KG1 (cell line): ENCODE measurements at places on chromosomes 3 and 15.

GRCh38 chr3:66304293-66304692, 83.5 kb downstream of the SLC25A26 start:
- no peak for DNase-seq

GRCh38 chr3:195179776-195180489, 91.0 kb downstream of the XXYLT1 start:
- no peak for DNase-seq

- DNase-seq, result no peak
These were observed 216.4 kb downstream of the LRRC3B start for GRCh38 chr3:26839001-26839400.

DNA sequence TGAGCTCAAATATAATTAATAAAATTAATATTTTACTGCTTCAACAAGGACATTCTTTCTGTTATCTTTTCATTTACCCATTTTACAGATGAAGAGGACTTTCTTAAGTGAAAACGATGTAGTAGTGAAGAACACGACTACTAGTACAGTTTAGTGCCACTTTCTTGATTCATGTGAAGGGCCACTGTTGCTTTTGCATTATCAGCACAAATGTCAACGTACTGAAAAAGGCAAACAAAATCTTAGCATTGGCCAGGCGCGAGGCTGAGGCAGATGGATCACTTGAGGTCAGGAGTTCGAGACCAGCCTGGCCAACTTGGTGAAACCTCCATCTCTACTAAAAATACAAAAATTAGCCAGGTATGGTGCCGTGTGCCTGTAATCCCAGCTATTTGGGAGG, 9.5 kb downstream of the PPP1R14D start:
- DNase-seq, result no peak

DNA sequence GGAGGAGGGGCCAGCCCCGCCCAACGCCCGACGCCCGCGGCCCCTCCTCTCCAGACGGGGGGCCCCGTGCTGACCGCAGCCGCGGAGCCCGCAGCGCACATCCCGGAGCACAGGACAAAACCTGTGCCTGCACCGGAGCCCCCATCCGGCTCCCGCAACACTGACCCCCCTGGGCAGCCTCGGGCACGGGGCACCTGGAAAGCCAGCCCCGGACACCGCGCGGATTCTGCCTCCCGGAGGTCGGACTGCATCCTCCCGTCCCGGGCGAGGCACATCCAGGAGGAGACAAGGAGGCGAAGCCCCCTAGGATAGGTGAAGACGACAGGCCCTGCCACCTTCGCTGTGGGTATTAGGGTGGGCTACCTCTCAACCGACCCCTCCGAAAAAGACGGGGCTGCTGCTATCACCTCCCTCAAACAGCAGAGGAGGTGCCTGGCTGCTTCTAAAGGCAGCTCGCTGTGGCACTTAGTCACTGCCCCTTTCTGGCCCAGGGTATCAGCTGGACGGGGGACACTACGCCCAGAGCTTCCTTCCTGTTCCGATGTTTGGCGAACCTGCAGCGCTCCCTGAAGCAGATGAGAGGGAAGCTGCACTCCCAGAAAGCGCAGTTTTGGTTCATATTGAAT, 10.6 kb downstream of the XXYLT1 start:
- DNase-seq, result peak; percentile 42

DNA sequence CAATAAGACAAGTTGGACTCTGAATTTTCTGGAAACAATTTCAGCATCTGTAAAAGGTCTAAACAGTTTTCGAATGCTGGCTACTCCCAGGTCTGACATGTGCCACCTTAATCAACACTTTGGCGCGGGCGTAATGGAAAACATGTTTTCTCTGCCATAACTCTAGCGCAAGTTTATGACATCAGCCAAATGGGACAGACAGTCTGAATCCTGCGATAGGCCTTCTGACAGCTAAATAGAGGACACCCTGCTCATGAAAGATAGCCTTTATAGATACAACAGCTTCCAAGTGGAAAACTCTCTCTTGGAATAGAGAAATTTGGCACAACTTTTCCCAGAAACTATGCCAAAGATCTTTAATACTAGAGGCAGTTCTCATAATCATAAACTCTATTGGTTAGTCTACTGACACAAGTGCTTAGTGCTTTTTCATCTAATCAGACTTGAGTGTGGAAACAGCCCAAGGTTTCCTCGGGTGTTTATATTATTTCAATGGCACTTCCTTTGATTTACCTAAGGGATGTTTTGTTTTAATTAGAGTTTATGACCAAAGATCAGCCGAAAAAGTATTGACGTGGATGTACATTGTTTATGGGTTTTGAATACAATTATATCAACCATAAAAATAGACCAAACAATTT, 120.1 kb upstream of the DPH6 start:
- DNase-seq, result no peak

DNA sequence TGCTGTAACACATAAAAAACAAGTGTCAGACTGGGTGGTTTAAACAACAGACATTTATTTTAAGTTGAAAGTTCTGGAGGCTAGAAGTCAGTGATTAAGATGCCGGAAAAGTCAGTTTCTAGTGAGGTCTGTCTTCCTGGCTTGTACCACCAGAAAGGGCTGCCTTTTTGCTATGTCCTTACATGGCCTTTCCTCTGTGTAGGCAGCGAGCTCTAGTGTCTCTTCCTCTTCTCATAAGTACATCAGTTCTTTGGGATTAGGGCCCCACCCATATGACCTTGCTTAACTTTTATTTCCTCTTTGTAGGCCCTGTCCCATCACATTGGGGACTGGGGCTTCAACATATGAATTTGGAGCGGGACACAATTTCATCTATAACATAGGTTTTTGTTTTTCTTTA, 128.0 kb downstream of the BBX start:
- no peak for DNase-seq

DNA sequence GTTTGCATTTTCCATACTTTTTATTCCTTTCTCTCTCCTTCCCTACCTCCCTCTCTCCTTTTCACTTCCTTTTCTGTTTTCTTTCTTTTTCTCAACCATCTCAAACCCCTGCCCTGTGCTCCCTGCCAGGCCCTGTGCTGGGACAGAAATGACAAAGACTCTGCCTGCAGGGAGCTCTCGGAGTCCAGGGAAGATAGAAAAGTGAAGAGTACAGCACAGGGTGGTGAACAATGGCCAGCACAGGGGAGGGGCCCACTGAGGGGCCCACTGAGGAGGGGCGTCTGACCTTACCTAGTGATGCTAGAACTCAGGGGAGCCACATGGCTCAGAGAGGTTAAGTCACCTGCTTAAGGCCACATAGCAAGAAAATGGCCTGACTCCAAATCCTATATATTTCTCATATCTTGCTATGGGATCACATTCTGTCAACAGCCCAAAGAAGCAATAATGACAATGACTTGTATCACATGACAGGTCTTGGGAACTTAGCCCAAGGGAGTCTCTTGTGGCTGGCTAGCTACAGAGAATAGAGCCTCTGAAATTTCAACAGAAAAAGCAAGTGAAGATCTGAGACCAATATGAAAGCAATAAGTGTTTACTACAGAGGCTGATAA, 44.3 kb upstream of the ATP2B2 start:
- DNase-seq, result no peak

GRCh38 chr15:43886558-43886957, 59.8 kb downstream of the WDR76 start:
- DNase-seq, result no peak

- DNase-seq, result no peak
These were observed 78.4 kb downstream of the MME start for GRCh38 chr3:155158346-155159037.

DNA sequence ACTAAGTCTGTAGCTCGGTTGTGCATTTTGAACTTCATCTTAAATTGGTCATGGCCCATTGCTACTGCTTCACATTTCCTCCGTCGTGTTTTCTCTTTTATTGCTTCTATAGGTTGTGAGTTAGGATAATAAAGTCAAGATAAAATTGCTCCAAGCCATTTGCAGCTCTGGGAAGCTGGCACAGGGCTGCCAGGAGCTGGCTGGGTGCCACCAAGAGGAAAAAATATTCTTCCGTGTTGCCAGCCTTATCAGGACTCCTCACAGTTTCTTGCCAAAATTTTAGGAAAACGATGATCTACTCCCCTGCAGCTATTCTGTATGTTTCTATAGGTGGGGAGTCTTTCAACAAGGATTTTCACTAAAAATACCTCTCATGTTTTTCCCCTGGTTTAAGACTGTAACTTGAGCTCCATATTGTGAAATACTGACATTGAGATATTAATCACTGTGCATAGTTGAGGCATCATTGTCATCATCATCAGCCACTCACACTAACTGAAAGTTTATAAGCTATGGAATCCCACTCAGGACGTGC, 55.4 kb upstream of the PIAS1 start:
- no peak for DNase-seq

DNA sequence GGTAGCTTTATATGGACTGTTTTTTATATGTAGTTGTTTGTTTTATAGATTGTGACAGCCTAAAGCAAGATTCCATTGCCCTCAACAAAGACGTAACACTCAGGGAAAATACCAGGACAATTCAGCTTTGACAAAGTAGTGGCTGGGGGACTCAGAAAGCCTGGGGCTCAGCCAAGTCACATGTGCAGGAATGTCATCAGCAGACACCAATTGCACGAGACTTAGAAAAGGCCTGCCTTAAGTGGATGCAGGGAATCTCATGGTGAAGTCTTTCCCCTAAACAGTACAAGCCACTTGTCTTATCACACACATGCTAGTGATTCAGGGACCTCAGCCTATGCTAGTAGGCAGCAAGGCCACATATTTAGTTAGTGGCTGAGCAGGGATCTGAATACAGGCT, 381.8 kb upstream of the THBS1 start:
- DNase-seq, result no peak

- DNase-seq, result no peak
These were observed 496.3 kb downstream of the NLGN1 start for GRCh38 chr3:173893835-173894234.

- DNase-seq, result no peak
These were observed 871.8 kb upstream of the NR2F2 start for GRCh38 chr15:95458721-95459120.

- no peak for DNase-seq
These were observed 60.8 kb downstream of the TFDP2 start for GRCh38 chr3:142088522-142088921.

GRCh38 chr3:159733194-159733860, 255.3 kb upstream of the IL12A start:
- no peak for DNase-seq

GRCh38 chr15:51172193-51172592, 77.5 kb upstream of the TNFAIP8L3 start:
- no peak for DNase-seq

DNA sequence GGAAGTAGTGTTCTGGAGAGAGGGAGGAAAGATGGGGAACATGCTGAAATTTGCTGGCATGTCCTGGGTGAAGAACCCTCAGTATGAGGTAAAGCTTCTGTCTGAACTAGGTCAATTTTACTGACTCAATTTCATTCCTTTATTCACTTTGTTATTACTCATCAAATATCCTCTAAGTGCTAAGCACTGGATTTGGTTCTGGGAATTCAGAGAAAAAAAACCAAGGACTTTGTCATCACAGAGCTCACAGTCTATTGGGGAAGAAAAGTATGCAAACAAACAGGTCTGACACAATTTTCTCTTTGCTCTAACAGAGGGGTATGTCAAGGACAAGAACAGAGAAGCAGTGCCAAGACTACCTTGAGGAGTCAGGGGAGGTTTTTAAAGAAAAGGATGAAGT, 68.0 kb downstream of the TFG start:
- DNase-seq, result no peak

DNA sequence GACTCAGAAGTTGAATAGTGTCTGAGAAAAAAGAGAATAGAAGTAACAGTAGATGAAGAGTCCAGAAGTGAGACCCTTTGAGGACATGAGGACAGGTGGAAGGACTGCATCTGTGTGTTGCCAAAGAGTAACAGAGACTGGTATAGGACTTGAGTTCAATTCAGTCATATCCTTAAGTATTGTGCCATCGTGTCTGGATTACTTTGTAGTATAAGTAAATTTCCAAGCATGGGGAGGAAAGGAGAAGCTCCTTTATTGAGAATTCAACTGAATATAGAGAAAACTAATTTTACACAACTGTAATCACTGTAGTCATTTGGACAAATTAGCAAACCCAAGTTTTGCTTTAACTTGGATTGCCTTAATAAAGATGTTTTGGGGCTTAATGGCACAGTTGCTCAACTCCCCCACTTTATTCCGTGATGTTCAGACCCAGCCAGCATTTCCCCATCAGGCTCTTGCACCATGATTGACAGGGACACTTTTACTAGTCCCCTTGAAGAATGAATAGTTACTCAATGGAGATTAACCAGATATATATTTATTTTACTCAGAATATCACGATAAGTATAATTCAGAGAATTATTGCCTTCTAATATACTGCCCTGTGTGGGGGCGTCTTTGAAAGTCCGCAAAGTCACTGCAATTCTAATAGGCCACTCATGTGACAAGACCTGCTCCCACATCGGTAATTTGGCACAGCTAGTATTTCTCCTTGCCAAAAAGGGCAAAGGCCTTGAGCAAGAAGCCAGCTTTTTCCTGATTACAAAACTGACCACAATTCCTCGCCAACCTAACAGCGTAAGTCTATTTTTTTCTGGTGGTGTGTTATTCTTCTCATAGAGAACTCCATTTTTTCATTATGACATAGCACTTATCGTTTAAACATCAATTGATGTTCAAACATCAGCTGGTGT, 61.3 kb downstream of the PPARG start:
- DNase-seq, result no peak

DNA sequence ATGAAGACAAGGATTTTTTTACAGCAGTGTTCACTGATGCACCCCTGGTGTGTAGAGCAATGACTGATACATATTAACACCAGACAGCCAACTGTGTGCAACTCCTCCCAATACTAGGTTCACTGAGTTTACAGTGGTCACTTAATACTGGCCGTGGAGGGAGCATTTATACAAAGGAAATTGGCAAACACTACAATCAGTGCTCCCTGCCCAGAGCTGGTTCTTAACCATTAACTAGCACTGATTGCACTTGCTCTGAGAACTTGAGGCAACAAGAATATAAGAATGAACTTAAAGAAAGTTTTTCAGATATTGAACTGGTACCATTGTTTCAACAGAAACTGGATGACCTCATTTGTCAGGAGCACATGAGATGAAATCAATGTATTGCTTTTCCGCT, 110.6 kb downstream of the MAGI1 start:
- DNase-seq, result no peak

DNA sequence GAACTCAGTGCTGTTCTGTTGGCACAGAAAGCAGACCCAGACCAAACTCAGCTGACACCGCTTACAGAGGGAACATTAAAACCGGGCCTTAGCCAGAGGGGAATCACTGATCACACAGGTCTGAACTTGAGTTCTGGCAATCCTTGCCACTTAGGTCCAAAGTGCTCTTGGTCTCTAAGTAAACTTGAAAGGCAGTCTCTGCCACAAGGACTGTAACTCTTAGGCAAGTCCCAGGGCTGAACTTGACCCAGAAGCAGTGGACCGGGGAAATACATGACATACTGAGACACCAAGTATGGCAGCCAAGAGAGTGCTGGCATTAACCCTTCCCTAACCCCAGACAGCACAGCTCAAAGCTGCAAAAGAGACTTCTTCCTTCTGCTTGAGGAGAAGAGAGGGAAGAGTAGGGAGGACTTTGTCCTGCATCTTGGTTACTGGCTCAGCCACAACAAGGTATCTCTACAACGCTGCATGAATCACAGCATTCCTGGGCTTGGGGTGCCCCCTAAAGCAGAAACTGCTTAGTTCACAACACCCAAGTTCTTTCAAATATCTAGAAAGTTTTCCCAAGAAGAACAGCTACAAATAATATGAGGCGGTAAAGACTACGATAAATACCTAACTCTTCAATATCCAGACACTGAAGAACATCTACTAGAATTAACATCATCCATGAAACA, 32.5 kb downstream of the NAALADL2 start:
- no peak for DNase-seq

- DNase-seq, result no peak
These were observed 4.2 kb upstream of the CDIN1 start for GRCh38 chr15:36575266-36575665.
